ENCODE measurements at places on chromosomes 16 and 17.

GRCh38 chr16:88382491-88383400, at the start of gene ZNF469:
Gene ZNF469, plus strand, starts transcription at chr16:88382959. Its CDS starts 44,512 bp downstream, at chr16:88427471.
- DNase-seq = no peak

DNA sequence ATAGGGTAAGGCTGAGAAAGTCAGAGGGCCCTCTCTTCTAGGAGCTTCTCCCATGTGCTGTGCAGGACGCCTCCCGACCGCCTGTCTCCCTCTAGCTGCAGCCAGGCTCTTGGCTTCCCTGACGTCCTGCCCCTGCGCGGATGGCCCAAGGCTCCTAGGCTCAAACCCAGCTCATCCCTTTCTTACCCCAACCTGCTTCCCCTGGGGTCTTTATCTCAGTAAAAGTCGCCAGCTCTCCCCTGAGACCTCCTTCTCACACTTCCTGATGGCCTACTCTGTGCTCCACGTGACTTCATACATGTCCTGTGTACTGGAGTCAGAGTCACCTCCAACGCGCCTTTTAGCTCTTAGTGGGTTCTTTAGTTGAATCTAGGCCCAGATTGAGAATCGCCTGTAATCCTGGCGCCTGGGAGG, 1.1 kb upstream of the ZNF747 start:
- DNase-seq = peak; percentile 83

DNA sequence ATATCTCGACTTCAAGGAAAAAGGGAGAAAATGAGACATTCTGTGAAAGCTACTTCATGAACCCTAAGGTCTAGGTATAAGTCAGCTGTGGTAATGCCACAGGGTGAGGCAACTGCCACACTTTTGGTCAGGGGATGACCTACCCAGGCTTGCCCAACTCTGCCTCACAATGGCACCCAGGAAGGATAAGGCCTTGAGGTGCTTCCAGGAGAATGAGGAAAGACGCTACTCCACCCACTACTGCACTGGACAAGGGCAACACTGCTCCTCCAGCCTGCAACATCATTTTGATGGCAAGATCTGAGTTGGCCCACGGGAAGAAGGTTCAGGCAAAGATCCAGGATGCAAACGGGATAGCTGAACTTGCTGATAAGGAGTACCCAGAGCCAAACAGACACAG, 22.0 kb upstream of the GFOD2 start:
- DNase-seq = no peak

- DNase-seq = peak; percentile 32
These were observed 242.3 kb upstream of the TBX2 start for GRCh38 chr17:61157246-61157886.

GRCh38 chr17:48352630-48353029, 77.4 kb downstream of the SKAP1 start:
- no peak for DNase-seq

- DNase-seq = no peak
These were observed 18.3 kb downstream of the SLC38A10 start for GRCh38 chr17:81276781-81277180.

DNA sequence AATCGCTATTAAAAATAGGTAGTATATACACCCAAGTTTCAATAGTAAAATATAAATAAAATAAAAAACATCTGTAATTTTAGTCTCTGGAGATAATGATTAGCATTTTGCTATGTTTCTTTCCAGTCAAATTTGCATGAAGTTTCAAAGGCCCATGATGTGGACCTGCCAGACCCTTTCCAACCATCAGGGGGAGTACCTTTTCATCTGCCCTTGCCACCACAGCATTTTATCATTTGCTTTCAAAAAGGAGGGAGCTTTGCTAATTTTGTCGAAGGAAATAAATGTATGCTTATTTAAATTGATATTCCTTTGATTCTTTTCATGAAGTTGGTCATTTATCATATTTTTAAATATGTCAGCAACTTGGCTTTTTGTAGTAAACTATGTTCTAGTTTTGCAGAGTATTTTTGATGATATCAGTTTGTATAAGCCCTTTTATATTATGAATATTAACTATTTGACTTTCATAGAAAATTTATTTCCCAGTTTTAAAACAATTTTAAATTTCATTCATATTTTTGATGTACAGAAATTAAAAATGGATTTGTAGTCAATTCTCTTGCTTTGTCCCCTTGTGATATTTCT, 115.2 kb upstream of the NETO2 start:
- DNase-seq = peak; percentile 46

GRCh38 chr17:43856141-43856540, 9.2 kb downstream of the CD300LG start:
- peak; percentile 95 for DNase-seq

GRCh38 chr17:61202564-61202963, 197.1 kb upstream of the TBX2 start:
- no peak for DNase-seq

- no peak for DNase-seq
These were observed 8.7 kb downstream of the ZDHHC7 start for GRCh38 chr16:85002608-85003007.

GRCh38 chr16:87344931-87345631, 27.9 kb upstream of the C16orf95 start:
- DNase-seq = no peak

- DNase-seq = no peak
These were observed 49.6 kb upstream of the SIAH1 start for GRCh38 chr16:48434653-48435317.

DNA sequence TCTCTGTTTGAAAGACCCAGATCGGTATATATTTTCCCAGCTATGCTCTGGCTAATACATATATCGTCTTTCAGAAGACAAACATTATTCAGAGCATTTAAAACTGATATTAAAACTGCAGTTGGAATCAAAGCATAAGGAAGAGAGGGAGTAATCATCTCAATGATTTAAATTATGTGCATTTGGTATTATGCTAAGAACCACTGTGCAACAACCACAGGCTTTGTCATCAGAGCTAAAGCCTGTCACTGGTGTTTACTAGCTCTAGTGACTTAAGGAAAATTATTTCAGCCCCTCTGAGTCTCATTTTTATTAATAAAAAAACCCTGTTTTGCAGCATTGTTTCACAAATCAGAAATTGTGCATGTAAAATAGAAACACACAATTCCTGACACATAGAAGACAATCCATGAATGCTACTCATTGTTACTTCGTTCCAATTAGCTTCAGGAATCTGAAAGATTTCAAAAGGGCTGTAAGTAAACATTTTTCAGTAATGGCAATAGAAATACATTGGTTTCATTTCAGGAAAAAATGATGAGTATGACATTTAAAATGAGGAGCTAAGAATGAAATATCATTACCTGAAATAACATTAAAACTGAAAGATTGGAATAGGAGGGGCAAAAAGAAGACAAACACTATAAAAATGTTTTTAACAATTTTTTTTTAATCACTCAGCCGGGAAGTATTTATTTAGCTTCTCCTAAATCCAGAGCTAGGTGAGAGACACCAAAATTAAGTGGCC, 136.5 kb upstream of the ADAMTS18 start:
- no peak for DNase-seq

DNA sequence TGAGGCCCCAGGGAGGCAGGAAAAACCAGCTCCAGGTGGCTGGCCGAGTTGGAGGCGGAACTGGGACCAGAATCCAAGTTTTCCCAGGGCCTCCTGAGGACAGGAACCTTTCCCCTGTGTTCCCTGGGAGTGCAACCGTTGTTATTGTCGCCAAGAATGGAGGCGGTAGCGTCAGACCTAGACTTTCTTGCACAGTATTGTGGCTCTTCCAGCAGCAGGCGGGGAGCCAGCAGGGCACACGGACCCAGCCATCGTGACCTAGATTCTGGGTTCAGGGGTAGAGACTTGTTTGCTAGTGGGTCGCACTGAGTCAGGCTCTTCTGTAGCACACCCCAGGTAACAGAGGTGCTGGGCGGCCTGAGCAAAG, 667 bp upstream of the KIF19 start:
- no peak for DNase-seq

- DNase-seq = peak; percentile 34
These were observed 37.6 kb upstream of the CBFA2T3 start for GRCh38 chr16:89014403-89015230.

Measured in NCI-H82 (cell line).